ENCODE measurements at places on chromosomes 3 and 15. TPM values are rescaled to one million over a fixed set of nuclear protein-coding genes. Genes with fewer than 3 reads are reported as not detected.

The KLHDC8B gene
- total RNA-seq: 35.0 TPM

The ZPLD1 gene
- not detected for total RNA-seq

The ARIH2 gene
- total RNA-seq: 113 TPM

The SUSD5 gene
- total RNA-seq: 2.1 TPM

The DNAJB8 gene
- not detected for total RNA-seq

The FETUB gene
- total RNA-seq: not detected

The EPHB3 gene
- total RNA-seq: 32.7 TPM

DNA sequence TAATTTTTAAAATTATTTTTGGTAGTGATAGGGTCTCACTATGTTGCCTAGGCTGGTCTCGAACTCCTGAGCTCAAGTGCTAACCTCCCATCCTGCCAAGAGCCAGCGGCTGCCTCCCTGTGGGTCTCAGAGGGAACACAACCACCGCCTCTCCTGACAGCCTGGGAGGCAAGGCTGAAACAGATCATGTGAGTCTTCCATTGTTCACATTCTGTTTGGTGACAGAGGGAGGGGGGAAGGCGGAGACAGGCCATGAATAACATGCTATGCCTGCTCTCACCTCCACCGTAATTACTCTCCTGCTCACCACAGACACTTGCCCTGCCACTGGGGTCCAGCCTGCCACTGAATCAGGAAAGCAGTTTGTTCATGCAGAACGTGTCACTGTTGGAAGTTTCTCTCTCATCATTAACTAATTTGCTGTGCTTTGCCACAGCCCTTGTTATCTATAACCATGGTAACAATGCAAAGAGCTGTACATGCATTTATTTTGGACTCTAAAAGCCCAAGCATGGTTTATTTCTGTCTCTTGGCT is 78.4 kb upstream of the RASGRF1 start:
- no peaks in the 10 kb centered on the region for H3K27me3 ChIP-seq
- no peaks in the 10 kb centered on the region for H3K36me3 ChIP-seq
- DNase-seq: peak; percentile 93
- H3K4me3 ChIP-seq: no peak overlapping the region
- H3K4me1 ChIP-seq: peaks cover 13% of the 10 kb centered on the region

DNA sequence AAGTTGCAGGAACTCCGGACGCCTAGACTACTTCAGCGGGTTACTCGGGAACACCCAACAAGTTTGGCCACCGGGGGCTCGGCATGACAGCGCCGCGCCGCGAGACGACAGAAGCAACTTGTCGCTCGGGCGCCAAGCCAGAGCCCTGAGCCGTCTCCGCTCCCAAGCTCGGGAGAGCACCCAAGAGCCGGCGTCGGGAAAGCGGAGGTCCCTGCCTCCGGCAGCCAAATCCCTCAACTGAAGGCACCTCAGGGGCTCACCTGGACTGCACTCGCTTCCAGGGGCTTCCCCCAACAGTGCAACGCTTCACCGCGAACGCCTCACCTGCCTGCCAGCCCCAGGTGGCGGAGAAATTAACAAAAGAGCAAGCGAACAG is 640 bp downstream of the MB21D2 start:
- DNase-seq: peak; percentile 88
- no peak overlapping the region for H3K27ac ChIP-seq
- no peaks in the 10 kb centered on the region for H3K36me3 ChIP-seq

DNA sequence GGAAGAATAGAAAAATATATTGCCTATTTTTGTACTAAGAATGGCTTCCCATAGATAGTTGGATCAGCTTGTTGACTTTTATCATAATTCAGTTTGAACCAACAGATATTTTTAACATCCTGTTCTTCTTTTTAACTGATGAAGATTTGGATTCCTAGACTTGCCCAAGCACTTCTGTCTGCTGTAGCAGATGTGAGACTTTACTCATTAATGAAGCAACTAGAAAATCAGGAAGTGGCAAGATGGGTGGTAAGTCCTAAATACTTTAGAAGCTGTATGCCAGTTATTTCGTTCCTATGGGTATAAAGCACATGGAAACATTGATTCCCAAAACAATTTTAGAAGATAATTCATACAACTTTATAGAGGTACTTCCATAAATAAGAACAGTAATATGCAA is 8.4 kb downstream of the PIGB start:
- no peak overlapping the region for H3K4me3 ChIP-seq
- no peaks in the 10 kb centered on the region for H3K27me3 ChIP-seq
- no peak overlapping the region for H3K27ac ChIP-seq
- no peaks in the 10 kb centered on the region for H3K36me3 ChIP-seq
- H3K4me1 ChIP-seq: no peaks in the 10 kb centered on the region
- DNase-seq: no peak

GRCh38 chr3:162710332-162711112 is 1213.9 kb downstream of the OTOL1 start:
- H3K36me3 ChIP-seq: no peaks in the 10 kb centered on the region
- DNase-seq: no peak
- no peak overlapping the region for H3K4me3 ChIP-seq
- no peaks in the 10 kb centered on the region for H3K27me3 ChIP-seq
- H3K27ac ChIP-seq: no peak overlapping the region
- H3K4me1 ChIP-seq: no peaks in the 10 kb centered on the region

GRCh38 chr15:70770863-70771262 is 7.5 kb upstream of the UACA start:
- no peak overlapping the region for H3K4me3 ChIP-seq
- no peaks in the 10 kb centered on the region for H3K36me3 ChIP-seq
- no peak overlapping the region for H3K27ac ChIP-seq
- no peaks in the 10 kb centered on the region for H3K27me3 ChIP-seq
- no peak for DNase-seq

DNA sequence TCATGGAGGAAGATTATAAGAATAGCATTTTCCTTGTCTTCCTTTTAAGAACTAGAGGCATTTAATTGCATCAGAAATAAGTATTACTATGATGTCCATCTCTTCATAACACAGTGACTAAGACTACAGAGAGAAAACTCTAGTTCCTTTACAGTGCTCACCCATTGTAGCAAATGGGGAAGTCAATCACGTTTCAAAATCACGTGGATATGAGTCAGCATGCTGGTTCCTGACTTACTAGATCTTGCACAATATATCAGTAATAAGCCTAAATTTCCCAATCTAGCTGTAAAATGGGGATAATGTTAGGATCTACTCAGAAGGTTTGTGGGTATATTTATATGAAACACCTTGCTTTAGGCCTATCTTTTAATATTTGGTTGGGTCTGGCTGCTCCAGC is 254.8 kb upstream of the EOMES start:
- no peak overlapping the region for H3K4me3 ChIP-seq
- no peak for DNase-seq
- no peak overlapping the region for H3K27ac ChIP-seq
- H3K4me1 ChIP-seq: no peaks in the 10 kb centered on the region
- H3K27me3 ChIP-seq: no peaks in the 10 kb centered on the region

GRCh38 chr15:70341566-70341965 is 243.8 kb upstream of the TLE3 start:
- DNase-seq: peak; percentile 52
- peaks cover 5% of the 10 kb centered on the region for H3K27me3 ChIP-seq
- H3K4me3 ChIP-seq: no peak overlapping the region
- H3K36me3 ChIP-seq: no peaks in the 10 kb centered on the region

DNA sequence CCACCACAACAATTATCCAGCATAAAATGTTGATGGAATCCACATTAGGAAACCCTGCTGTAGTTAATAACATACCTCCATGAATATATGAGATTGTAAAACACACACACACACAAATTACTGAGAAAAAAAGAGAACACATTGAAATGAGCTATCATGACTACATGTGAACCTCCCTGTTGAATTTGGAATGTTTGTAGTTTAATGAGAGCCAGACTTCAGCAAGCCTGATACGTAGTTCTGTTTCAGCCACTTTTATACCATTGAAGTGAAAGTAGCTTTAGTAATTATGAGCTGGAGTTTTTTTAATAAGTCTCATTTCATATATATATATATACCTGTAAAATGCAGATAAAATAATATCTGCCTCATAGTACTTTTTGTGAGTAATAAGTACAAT is 1146.4 kb downstream of the NAALADL2 start:
- DNase-seq: no peak
- H3K27me3 ChIP-seq: no peaks in the 10 kb centered on the region
- no peak overlapping the region for H3K4me3 ChIP-seq
- no peaks in the 10 kb centered on the region for H3K4me1 ChIP-seq
- H3K27ac ChIP-seq: no peak overlapping the region
- no peaks in the 10 kb centered on the region for H3K36me3 ChIP-seq

GRCh38 chr3:141410408-141410807 is 42.1 kb downstream of the ZBTB38 start:
- peaks cover 18% of the 10 kb centered on the region for H3K4me1 ChIP-seq
- peak overlapping the region; percentile 0 for H3K4me3 ChIP-seq
- peaks cover 40% of the 10 kb centered on the region for H3K36me3 ChIP-seq
- no peak overlapping the region for H3K27ac ChIP-seq

DNA sequence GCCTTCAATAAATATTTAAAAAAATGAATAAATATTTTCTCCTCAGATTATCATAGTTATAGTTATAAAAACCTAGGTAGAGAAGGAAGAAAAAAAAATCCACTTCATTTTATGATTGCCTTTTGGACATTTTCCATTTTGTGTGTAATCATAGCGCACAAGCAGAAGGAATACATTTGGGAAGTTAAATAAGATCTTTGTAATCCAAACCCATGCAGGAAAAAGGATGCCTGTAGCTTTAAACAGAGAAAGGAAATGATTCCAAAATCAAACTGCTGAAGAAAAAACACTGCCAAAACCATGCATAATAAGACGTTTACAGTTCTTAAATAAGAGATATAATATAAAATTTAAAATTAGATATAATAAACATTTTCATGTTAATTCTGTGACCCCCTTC is 7.4 kb upstream of the CCDC54 start:
- H3K4me3 ChIP-seq: no peak overlapping the region
- no peaks in the 10 kb centered on the region for H3K27me3 ChIP-seq
- H3K4me1 ChIP-seq: no peaks in the 10 kb centered on the region
- no peaks in the 10 kb centered on the region for H3K36me3 ChIP-seq
- DNase-seq: no peak
- H3K27ac ChIP-seq: no peak overlapping the region

GRCh38 chr3:102796804-102797203 is 362.0 kb downstream of the ZPLD1 start:
- H3K27me3 ChIP-seq: no peaks in the 10 kb centered on the region
- H3K27ac ChIP-seq: no peak overlapping the region
- no peaks in the 10 kb centered on the region for H3K4me1 ChIP-seq

DNA sequence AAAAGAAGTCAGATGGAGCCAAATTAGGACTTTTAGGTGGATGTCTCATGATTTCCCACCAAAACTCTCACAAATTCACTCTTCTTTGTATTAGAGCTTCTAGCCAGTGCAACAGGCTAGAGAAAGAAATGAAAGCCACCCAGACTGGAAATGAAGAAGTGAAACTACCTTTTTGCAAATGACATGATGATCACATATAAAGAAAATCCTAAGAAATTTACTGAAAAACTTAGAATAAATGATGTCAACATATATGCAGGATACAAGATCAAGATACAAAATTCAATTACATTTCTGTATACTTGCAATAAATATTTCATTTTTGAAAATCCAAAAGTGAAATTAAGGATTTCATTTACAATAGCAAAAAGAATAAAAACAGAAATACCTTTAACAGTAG is 110.8 kb downstream of the LRIG1 start:
- H3K4me3 ChIP-seq: no peak overlapping the region
- no peaks in the 10 kb centered on the region for H3K27me3 ChIP-seq
- H3K27ac ChIP-seq: no peak overlapping the region
- no peak for DNase-seq
- no peaks in the 10 kb centered on the region for H3K4me1 ChIP-seq

GRCh38 chr15:83928392-83928734 is 274.4 kb downstream of the ADAMTSL3 start:
- H3K36me3 ChIP-seq: no peaks in the 10 kb centered on the region
- DNase-seq: no peak
- H3K27ac ChIP-seq: no peak overlapping the region
- H3K4me1 ChIP-seq: peaks cover 8% of the 10 kb centered on the region

DNA sequence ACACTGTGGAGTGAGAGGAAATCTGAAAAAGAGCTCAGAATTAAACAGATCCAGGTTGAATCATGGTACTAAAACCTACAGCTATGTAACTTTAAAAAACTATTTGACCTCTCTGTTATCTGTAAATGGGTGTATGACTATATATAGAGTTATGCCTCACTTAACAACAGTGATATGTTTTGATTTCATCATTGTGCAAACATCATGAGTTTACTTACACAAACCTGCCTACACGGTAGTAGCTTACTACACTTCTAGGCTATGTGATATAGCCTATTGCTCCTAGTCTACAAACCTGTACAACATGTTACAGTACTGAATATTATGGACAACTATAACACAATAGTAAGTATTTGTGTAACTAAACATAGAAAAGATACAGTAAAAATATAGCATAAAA is 191.6 kb upstream of the MEIS2 start:
- no peak for DNase-seq
- no peak overlapping the region for H3K4me3 ChIP-seq
- no peaks in the 10 kb centered on the region for H3K4me1 ChIP-seq
- H3K36me3 ChIP-seq: no peaks in the 10 kb centered on the region
- no peak overlapping the region for H3K27ac ChIP-seq
- H3K27me3 ChIP-seq: no peaks in the 10 kb centered on the region

DNA sequence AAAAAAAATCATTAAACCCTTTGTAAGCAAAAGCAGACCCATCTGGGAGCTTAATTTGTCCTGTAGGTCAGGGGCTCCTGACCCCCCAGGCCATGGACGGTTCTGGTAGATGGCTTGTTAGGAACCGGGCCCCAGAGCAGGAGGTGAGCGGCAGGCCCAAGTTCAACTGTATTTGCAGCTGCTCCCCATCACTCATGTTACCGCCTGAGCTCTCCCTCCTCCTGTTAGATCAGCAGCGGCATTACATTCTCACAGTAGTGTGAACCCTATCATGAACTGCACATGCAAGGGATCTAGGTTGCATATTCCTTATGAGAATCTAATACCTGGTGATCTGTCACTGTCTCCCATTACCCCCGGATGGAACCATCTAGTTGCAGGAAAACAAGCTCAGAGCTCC is 60.7 kb downstream of the FSIP1 start:
- no peaks in the 10 kb centered on the region for H3K27me3 ChIP-seq
- no peaks in the 10 kb centered on the region for H3K4me1 ChIP-seq
- H3K4me3 ChIP-seq: no peak overlapping the region

- no peak for DNase-seq
- no peak overlapping the region for H3K27ac ChIP-seq
- H3K27me3 ChIP-seq: no peaks in the 10 kb centered on the region
- no peak overlapping the region for H3K4me3 ChIP-seq
Measured at GRCh38 chr3:196559826-196560225, 8.5 kb downstream of the WDR53 start.

GRCh38 chr3:55327131-55327920 is 159.8 kb downstream of the WNT5A start:
- no peak overlapping the region for H3K27ac ChIP-seq
- no peak for DNase-seq
- H3K4me3 ChIP-seq: no peak overlapping the region
- H3K27me3 ChIP-seq: no peaks in the 10 kb centered on the region
- no peaks in the 10 kb centered on the region for H3K36me3 ChIP-seq

- no peak for DNase-seq
- H3K4me1 ChIP-seq: no peaks in the 10 kb centered on the region
- no peak overlapping the region for H3K4me3 ChIP-seq
- no peaks in the 10 kb centered on the region for H3K27me3 ChIP-seq
- no peaks in the 10 kb centered on the region for H3K36me3 ChIP-seq
Measured at GRCh38 chr3:79558943-79559342, 208.9 kb downstream of the ROBO1 start.

- H3K27ac ChIP-seq: no peak overlapping the region
- no peak for DNase-seq
- no peak overlapping the region for H3K4me3 ChIP-seq
- H3K4me1 ChIP-seq: no peaks in the 10 kb centered on the region
- H3K36me3 ChIP-seq: no peaks in the 10 kb centered on the region
Measured at GRCh38 chr15:31017311-31017710, 25.9 kb upstream of the MTMR10 start.
